Cardiac septum (tissue), 1 donor: ENCODE measurements at places on chromosomes 5 and 9. TPM values are rescaled to one million over a fixed set of nuclear protein-coding genes. Genes with fewer than 3 reads are reported as not detected.

Gene CTSV
- not detected for total RNA-seq

Gene NFIB
- total RNA-seq: 129 TPM

Gene PLPP1
- 102 TPM for total RNA-seq

Gene BARHL1
- total RNA-seq: not detected

Gene AK8
- total RNA-seq: 0.13 TPM

Gene RAI14
- 17.5 TPM for total RNA-seq

Gene TAF11L10
- total RNA-seq: not detected

Gene PRKAA1
- total RNA-seq: 50.5 TPM

Gene OGN
- 15.2 TPM for total RNA-seq

Gene MEIKIN
- not detected for total RNA-seq

Gene CCL28
- 0.46 TPM for total RNA-seq

Gene STC2
- 6.0 TPM for total RNA-seq
